ENCODE measurements at places on chromosomes 1 and 21. TPM values are rescaled to one million over a fixed set of nuclear protein-coding genes. Genes with fewer than 3 reads are reported as not detected.

Gene CLDN17
- not detected for total RNA-seq

Gene SPRR2G
- total RNA-seq, result not detected

Gene RGS8
- total RNA-seq, result not detected

Gene ESPN
- total RNA-seq, result 2.5 TPM

DNA sequence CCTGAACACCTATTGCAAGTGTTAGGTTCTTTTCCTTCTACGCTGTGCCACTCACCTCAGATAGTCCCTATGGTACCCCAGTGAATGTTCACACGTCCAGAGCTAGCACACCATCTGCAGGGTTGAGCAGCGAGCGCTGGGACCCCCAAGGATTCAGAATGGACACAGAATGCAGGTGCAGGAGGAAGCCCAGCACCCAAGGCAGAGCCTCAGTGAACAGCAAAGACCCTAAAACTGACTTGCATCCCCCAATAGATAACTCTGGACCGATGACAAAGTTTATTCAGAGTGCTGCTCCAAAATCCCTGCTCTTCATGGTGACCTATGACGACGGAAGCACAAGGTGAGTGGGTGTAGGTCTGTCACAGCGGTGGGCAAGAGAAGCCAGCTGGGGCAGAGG, 15.1 kb upstream of the MX2 start:
- no peak for DNase-seq

DNA sequence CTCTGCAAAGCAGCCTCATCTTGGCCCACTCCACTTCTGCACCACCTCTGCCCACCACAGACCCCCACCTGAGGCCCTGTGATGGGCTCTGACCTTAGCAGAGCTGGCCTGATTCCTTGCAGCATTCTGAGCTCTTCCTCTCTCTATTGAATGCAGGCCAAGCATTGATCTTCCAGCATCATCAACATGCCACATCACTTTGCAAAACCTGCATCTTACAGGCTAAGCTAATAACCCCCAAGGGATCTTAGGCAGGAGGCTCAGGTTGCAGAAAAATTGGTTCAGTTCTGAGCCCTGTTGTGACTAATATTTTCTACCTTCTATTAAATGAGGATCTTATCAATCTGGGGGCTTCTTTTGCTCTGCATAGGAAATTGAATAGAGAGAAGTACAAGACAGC, 78.7 kb downstream of the ATP1A1 start:
- DNase-seq, result no peak

- no peak for DNase-seq
Measured at GRCh38 chr1:116983112-116983511, 18.4 kb upstream of the CD101 start.

- DNase-seq, result no peak
Measured at GRCh38 chr1:97372531-97372930, 548.3 kb downstream of the DPYD start.

- no peak for DNase-seq
Measured at GRCh38 chr1:147389532-147390184, 147.2 kb downstream of the CHD1L start.

- no peak for DNase-seq
Measured at GRCh38 chr1:221457685-221458446, 284.0 kb downstream of the DUSP10 start.

GRCh38 chr1:63319046-63320021, 3.0 kb upstream of the FOXD3 start:
- no peak for DNase-seq
